ENCODE measurements at places on chromosomes 5 and 9.

- no peak for DNase-seq
Measured at GRCh38 chr5:1881731-1882336, 891 bp downstream of the IRX4 start.

DNA sequence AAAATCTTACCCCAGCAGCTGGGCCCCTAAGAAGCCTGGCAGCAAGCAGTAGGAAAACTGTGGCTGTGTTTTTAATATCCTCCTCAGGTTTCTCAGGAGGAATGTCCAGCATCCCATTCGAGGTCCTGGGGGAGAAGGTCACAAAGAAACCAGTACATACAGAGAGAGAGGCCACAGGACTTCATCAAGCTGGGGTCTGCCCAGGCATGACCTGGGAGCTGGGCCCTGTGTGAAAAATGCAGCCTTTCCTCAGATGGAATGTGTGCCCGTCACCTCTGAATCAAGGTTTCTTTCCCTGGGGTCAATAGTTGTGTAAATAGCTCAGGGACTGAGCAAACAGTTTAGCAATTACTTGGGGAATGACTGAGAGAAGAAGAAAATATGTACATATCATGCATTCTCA, 33.9 kb upstream of the RAD23B start:
- DNase-seq, result no peak

GRCh38 chr5:125064621-125065438, 318.4 kb upstream of the ZNF608 start:
- DNase-seq, result no peak

DNA sequence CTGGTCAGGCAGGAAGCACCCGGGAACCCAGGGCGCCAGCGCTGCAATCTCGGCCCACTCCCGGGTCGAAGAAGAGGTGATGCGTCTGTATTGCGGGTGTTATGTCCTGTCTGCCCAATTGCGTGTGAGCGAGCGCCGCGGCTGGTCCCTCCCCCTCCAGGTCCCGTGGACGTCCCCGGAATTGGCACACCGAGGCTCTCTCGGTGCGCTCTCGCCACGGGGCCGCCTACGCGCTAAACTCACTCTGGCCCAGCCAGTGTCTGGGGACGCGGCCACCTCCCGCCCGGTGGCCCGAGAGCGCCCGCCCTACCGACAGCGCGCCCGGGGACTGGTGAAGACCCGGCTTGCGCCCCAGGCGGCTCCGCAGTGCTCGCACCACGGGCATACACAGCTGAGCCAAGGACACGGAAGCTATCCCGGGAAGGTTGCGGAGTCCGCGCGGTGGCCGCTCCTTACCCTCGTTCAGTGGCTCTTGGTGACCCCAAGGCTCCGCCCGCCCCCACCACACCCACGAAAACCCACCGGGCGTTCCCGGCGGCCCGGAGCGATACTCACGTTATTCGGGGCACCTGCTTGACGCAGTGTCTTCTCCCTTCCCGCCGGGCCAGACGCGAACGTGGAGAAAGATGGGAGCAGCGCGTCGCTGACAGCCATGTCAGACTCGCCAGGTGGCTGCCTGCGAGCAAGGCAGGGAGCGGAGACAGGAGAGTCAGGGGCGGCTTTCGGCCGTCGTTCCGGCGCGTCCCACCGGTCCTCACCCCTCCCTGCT, 1.0 kb downstream of the KLF4 start:
- DNase-seq, result peak; percentile 12

GRCh38 chr9:31135567-31135966, 1248.9 kb upstream of the ACO1 start:
- no peak for DNase-seq

All from NCI-H1092 (cell line).